ENCODE measurements at places on chromosomes 7 and 10.
A peak's percentile ranks its signal among the peaks of the same experiment; 100 is the strongest.

DNA sequence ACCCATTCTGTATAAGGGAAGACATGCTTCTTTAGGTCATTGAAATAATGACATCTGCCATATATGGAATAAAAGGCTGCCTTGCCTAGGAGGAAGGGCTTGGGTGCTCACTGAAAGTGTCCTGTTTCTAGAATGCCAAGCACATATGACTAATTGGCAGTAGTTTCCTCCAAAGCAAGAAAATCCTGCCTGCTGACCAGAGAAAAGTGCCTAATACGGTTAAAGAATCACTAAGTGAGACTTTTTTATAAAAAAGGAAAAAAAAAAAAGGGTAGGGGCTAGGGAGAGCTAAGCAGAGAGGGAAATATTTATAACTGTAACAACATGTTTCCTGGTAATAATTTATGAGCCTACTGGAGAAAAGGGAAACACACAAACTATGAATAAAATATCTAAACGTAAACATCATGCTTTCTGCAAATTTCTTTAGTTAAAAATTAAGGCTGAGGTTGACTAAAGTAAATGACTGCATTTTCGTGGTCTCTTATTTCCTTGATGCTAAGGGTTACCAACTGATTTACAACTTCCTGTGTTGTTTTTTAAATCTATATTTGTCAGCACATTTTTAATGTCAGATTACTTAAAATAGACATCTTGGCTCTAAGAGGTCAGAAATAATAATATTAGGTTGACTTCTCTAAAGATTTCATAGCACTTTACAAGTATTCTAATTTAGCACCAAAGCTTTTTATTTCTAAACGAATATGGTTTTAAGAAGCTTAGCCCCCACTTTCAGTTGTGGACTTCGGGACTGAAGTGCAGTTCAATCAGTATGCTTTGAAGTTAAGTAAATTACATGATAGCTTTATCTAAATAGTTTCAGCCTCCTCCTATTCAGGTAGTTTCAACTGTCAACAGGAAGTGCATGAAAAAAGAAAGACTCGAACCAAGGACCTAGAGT is 89.6 kb downstream of the CABCOCO1 start:
- peak; percentile 40 for DNase-seq

GRCh38 chr7:55420530-55420929 is 55.4 kb downstream of the LANCL2 start:
- no peak for DNase-seq

GRCh38 chr7:32145911-32146310 is 75.7 kb upstream of the PDE1C start:
- no peak for DNase-seq

GRCh38 chr10:90604636-90605035 is 253.2 kb downstream of the HTR7 start:
- DNase-seq = no peak

- DNase-seq = no peak
Measured at GRCh38 chr7:2715341-2716231, 27.6 kb downstream of the AMZ1 start.

- DNase-seq = no peak
Measured at GRCh38 chr10:86102451-86102850, 264.1 kb downstream of the GRID1 start.

- no peak for DNase-seq
Measured at GRCh38 chr7:92366730-92367129, 80.6 kb upstream of the GATAD1 start.

DNA sequence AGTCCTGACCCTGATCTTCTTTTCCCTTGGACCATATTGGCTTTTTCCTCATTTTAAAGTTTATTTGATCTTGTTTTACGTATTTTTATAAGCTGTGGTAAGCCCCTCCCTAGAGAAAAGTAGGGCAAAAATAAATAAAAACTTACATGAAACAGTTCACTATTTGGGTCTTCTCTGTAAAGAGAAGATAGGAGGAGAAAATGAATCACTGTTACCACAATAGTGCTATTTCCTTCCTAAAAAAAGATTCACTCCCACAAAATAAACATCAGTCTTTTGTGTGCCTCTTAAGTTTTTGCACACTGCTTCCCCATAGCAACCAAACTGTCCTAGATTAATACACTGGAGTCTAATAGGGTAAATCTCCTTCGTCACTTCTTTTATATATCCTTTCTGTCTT is 1.4 kb upstream of the SVIL start:
- DNase-seq = peak; percentile 61

DNA sequence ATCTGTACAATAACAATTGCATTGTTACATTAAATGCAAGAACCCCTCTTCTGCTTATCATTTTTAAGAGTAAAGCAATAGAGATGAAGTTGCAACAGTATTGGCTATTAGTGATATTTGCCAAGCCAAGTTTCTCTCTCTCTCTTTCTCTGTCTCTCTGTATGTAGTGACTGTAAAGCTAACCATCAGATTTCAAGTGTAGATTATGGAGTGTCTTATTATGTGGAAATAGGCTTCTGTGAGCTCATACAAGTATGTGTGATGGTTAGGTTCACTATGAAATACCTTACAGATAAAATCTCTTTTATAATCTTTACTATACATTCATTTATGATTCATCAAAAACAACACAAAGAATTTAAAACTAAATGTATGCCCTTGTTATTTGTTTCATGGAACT is 28.6 kb upstream of the NRP1 start:
- no peak for DNase-seq

DNA sequence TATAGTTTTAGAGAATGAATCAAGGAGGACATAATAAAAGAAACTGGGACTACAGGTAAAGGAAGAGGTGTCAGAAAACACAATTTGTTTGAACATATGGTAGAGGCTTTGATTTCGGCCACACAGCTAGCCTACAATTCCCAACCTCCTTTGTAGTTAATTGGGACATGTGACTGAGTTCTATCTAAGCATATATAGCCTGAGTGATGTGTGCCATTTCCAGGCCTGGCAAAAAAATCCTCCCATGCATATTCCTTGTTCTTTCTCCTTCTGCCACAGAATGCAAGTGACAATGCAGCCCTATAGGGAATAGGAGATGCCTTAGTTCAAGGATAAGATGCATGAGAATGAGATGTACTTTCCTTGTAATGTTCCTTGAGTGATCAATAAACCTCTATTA is 590.7 kb upstream of the STEAP1 start:
- DNase-seq = no peak

DNA sequence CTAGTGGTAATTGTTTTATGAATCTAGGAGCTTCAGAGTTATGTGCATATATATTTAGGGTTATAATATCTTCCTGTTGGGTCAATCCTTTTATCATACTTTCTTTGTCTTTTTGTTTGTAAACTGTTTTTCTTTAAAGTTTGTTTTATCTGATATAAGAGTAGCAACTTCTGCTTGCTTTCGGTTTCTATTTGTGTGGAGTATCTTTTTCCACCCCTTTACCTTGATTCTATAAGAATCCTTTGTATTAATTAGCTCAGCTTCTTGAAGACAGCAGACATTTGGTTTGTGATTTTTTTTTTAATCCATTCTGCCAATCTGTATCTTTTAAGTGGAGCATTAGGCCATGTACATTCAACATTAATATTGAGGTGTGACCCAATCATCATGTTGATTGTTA is 9.3 kb downstream of the CASP7 start:
- no peak for DNase-seq

GRCh38 chr10:72847681-72848080 is 45.9 kb upstream of the OIT3 start:
- DNase-seq = no peak

DNA sequence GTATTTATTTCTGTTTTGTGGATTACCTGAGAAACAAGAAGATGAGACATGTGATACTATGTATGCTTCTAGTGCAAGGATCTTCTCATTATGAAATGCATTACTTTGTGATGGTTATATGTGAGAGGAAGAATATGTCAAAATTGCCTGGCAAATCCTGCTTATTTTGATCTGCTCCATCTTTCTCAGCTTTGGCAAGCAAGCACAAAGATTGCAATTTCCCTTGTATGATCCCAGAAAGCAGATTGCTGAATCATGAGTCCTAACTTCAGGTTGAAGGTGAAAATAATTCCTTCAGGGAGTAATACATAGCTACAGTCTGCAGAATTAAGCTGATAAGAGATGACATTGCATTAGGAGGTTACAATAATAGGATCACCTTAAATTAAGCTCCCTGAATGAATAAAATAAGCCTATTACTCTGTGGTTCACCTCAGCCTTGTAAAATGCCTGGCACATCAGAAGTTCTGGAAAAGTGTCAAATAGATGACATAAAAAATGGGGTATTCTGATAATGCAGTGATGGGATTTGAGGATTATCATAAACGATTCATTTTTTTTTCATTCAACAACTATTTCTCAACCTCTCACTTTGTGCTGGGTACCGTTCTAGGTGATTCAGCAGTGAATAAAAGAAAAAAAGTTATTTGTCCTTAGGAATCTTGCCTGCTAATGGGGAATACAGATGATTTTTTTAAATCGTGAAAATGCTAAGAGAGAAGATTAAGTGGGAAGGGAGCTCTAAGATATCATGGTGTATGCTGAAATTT is 120.7 kb downstream of the CHN2 start:
- DNase-seq = no peak

DNA sequence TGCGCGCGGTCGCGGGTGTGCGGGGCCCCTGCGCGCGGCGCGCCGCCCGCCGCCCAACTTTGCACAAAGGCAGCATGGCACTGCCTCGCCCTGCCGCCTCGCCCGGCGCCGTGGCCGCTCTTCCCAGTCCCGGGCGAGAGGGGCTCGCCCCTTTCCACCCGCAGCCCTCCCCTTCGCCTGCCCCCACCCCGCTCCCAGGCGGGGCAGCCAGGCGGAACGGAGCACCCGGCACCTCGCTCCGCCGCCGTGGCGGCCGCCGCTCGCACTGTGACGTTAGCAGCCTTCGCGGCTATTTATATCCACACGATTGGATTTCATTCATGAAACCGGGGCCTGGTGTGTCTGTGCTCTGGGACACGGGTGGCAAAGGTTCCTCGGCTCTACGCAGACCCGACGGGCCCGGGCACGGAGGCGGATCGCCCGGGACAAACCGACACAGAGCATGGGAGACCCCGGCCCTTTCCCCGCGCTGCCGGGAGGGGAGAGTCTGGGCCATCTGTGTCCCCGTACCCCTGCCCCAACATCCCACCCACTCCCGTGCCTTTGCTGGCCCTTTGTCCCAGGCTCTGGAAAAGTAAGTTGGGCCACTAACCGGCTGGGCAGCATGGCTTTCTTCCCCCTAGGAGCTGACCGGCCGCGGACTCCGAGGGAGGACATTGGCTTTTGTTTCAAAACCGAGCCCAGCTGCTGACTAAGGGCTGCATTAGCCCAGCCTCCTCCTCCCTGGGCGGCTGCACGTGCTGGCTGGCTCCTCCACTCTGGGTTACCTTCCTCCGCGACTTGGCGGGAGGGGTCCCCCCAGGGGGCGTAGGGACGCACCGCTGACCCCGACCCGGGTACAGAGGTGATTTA is at the start of gene RHOBTB1:
Gene RHOBTB1 (minus strand): TSS at position 128 of the 852 bp plus-strand sequence. CDS start 32,643 bp downstream, outside the sequence.
- peak; percentile 92 for DNase-seq

DNA sequence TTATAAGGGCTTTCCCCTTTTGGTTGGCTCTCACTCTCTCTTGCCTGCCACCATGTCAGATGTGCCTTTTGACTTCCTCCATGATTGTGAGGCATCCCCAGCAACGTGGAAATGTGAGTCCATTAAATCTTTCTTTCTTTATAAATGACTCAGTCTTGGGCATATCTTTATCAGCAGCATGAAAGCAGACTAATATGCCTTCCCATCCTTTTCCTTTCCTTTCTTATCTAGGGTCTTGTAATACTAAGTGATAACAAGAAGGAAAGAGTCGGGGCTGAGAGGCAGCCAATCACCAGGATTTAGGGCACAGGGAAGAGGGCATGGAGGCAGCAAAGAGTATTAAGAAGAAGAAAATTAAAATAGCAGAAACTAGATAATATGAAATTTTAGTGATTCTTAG is 62.0 kb upstream of the JCAD start:
- DNase-seq = no peak

DNA sequence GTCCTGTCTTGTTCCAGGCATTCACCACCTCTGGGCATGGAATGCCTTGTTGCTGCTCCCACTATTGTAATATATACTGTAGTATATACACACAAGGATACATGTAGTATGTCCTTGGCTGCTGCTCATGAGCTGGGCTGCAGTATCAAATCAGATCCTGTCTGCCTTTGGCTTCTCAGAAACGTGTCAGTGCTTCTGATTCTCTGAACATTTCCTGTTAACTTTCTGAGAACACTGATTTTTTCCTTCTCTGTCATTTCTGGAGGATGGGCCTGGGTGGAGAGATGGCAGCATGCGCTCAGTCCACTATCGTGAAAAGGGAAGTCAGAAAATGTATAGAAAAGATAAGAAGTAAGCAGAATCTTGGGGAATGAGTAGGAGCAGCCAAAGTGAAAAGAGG is 12.2 kb downstream of the SFTPA2 start:
- DNase-seq = no peak

DNA sequence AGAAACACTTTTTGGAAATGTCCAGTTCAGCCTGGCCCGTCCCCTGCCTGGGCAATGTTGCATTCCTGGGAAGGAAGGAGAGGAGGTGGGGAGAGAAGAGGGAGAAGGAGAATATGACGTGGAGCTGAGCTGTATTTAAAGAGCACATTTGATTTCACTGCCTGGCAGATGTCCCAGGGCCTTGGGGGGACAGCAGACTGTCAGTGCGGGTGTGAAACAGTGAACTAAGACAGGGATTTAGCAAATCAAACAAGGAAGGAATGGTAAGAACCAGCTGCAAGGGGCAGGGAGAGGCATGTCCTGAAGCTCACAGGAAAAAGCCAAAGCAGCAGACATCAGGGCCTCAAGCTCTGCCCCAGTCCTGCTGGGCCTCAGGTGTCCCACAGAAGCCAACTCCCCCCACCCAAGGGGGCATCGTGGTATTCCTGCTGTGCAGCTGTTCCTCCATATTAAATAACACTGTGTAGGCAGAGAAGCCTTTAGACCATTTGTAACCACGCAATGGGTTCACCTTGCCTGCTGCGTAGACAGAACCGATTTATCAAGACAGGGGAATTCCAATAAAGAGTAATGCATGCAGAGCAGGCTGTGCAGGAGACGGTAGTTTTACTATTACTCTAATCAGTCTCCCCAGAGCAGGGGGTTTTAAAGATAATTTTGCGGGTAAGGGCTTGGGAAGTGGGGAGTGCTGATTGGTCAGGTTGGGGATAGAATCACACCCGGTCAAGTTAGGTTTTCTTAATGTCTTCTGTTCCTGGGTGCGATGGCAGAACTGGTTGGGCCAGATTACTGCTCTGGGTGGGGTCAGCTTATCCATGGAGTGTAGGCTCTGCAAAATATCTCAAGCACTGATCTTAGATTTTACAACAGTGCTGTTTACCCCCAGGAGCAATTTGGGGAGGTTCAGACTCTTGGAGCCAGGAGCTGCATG is 18.3 kb downstream of the LEP start:
- DNase-seq = peak; percentile 60

DNA sequence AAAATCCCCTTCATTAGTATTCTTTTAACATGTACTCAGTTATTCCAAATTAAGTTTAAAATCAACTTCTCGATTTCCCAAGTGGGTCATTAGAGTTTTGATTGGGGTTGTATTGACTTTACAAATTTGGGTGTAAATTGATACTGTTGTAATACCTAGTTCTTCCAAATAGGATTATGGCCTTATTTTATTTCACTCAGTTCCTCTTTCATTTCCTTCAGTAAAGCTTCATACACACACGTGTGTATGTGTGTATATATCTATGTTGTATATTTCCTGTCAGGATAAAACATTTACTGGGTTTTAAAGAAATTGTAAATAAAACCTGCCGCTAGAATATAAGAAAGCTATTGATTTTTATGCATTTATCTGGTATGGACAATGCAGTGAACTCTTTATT is 15.9 kb downstream of the YME1L1 start:
- DNase-seq = no peak

GRCh38 chr10:80414142-80414895 is 6.0 kb downstream of the PRXL2A start:
- DNase-seq = peak; percentile 94
